Type B pancreatic cell (in vitro differentiated cells): ENCODE measurements at places on chromosomes 2 and 18. TPM values are rescaled to one million over a fixed set of nuclear protein-coding genes. Genes with fewer than 3 reads are reported as not detected.
A peak's percentile ranks its signal among the peaks of the same experiment; 100 is the strongest.

GRCh38 chr2:181715033-181715630 is 34.8 kb upstream of the NEUROD1 start:
- DNase-seq: no peak
- no peaks in the 10 kb centered on the region for H3K4me1 ChIP-seq
- no peaks in the 10 kb centered on the region for H3K36me3 ChIP-seq
- no peak overlapping the region for H3K4me3 ChIP-seq

GRCh38 chr2:54176577-54176976 is 61.2 kb downstream of the ACYP2 start:
- no peaks in the 10 kb centered on the region for H3K27me3 ChIP-seq
- H3K27ac ChIP-seq: no peak overlapping the region
- H3K36me3 ChIP-seq: no peaks in the 10 kb centered on the region
- H3K4me3 ChIP-seq: no peak overlapping the region
- no peaks in the 10 kb centered on the region for H3K4me1 ChIP-seq

GRCh38 chr2:98463988-98464771 is 19.5 kb downstream of the INPP4A start:
- peaks cover 43% of the 10 kb centered on the region for H3K4me1 ChIP-seq
- peaks cover 4% of the 10 kb centered on the region for H3K36me3 ChIP-seq
- no peak for DNase-seq
- H3K27ac ChIP-seq: peak overlapping the region; percentile 5
- H3K4me3 ChIP-seq: no peak overlapping the region
- no peaks in the 10 kb centered on the region for H3K27me3 ChIP-seq

The CFAP53 gene
- total RNA-seq: 0.59 and 1.1 TPM in 2 replicates

The RFX8 gene
- 1.1 TPM in 1 of 2 replicates, not detected in the other for total RNA-seq
